ENCODE measurements at places on chromosomes 5 and 9.

- ATAC-seq: no peak
Observed at GRCh38 chr5:126938466-126938865, 91.9 kb downstream of the MARCHF3 start.

GRCh38 chr5:82151662-82152061 is 126.5 kb downstream of the RPS23 start:
- no peak for ATAC-seq

DNA sequence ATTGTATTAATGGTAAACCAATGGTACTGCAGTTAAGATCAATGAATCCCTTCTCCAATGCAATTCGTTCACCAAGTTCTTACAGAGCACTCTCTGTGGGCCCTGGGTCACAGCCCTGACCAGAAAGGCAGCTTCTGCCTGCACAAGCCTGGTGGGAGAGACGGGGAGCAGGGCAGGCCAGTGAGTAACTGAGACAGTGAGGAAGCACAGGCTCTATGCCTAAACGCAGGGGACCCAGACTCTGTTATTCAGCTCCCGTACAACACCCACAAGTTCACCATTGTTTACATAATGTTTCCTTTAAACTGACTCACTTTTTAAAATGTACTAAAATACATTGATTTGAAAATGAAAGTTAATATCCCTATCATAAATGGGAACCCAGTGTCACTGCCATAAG is 40.5 kb upstream of the CTSL start:
- peak; percentile 59 for ATAC-seq

- ATAC-seq: no peak
Observed at GRCh38 chr5:80958616-80959015, 1.5 kb upstream of the RASGRF2 start.

DNA sequence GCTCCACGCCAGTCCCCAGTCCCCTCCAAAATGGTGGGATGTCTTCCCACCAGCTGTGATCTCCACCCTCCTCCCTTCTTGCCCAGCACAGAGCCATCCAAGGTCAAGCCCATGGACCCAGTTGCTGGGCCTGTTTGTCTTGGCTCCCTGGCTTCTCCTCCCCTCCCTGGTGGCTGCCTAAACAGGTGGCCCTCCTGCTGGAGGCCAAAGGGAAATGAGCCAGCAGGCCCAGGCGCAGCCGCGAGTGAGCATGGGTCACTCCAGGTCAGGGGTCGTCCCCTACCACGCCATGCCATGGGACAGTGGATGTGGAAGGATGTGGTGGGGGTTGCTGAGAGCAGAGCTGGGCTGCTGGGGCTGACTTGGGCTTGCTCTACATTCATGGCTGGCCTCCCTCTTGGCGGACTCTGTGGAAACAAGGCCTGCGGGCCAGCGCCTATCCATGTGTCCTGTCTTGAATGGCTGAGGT is 33.6 kb downstream of the COL15A1 start:
- ATAC-seq: no peak

- ATAC-seq: no peak
Observed at GRCh38 chr5:22460189-22460588, 393.0 kb downstream of the CDH12 start.

GRCh38 chr5:177310757-177311391 is 824 bp downstream of the MXD3 start:
- no peak for ATAC-seq

DNA sequence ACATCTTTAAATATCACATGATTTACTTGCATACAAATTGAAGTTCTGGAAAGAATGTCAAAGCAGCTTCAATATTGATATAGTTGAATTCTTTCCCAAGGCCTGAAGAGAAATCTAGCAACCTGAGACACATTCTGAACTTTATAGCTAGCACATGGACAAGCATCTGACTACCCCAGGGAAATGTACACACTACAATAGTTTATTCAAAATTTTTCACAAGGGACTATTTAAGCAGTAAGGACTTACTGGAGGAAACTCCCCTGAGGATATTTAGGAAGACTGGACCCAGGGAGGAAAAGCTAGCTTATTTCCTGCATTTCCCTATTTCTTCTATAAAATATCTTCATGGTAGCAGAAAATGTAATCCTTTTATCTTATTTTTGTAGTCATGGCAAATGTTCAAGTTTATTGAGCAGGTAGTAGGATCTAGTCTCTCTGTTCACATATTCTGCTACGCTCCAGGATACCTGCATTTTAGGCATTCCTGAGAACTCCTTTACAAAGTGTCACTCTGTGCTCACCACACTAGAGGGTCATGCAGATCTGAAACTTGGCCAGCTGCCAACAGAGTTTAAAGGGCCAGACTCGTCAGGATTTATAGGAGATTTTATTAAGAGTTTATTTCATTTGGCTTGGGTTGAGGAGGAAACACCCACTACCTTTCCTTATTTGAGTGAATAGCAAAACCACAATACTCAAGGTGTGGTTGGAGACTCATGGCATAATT is 348.4 kb upstream of the FTMT start:
- ATAC-seq: no peak

DNA sequence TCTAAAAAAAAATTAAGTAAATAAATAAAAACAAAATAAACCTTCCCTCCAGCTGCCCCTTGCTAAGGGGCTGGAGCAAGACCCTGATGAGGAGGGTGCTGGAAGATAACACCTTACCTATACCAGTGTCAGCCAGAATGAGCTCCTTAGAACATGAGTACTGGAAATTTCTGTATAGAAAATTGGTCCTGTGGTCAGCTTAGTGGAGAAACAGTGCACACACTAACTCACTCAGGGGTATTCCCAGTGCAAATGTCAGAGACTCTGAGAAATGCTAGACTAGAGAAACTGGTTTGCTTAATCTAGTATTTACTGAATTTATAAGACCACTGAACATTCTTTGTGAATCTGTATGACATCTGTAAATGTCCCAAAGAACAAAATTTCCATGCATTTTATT is 62.1 kb upstream of the CTXN3 start:
- ATAC-seq: peak; percentile 49
